WTC11 (cell line): ENCODE measurements at places on chromosomes 2 and 18. TPM values are rescaled to one million over a fixed set of nuclear protein-coding genes. Genes with fewer than 3 reads are reported as not detected.

- no peak for DNase-seq
Observed at GRCh38 chr2:55489467-55490062, 30.0 kb upstream of the CFAP36 start.

The TSN gene
- total RNA-seq = 68.5 to 87.3 TPM (median 77.1 TPM) in 3 replicates

- DNase-seq = no peak
Observed at GRCh38 chr18:49648811-49649210, 87.0 kb downstream of the LIPG start.

The COL4A4 gene
- 1.9 to 3.1 TPM (median 1.9 TPM) in 3 replicates for total RNA-seq

The UNC80 gene
- total RNA-seq = 0.30 to 0.48 TPM (median 0.34 TPM) in 3 replicates

DNA sequence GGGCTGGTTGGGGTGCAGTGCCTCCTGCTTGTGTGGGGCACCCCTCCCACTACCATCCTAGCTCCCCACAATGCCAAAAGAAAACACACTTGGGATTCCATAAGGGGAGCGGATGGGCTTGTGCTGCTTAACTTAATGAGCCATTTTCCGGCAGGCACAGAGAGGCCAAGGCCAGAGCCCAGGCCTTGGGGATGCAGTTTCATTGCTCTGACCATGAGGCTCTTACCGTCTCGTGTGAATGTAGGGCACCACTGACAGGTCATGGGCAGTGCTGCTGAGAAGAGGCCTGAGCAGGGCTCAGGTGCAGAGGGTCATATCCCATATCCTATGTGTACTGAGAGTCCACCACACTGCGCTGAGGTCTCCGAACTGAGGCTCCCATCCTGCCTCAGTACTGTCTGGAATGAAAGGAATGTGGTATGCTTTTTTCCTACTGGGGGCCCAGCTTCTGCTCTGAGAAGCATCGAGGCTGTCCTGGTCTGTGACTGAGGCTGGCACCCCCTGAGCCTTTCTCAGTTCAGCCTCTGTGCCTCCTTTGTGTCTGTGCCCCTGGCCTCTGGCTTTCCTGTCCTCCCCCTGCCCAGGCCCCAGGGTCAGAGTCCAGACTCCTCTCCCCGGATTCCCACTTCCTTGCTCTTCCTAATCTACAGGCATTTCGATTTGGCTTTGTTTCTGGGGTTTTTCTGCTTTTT is 45.2 kb upstream of the MAPRE3 start:
- no peak for DNase-seq

DNA sequence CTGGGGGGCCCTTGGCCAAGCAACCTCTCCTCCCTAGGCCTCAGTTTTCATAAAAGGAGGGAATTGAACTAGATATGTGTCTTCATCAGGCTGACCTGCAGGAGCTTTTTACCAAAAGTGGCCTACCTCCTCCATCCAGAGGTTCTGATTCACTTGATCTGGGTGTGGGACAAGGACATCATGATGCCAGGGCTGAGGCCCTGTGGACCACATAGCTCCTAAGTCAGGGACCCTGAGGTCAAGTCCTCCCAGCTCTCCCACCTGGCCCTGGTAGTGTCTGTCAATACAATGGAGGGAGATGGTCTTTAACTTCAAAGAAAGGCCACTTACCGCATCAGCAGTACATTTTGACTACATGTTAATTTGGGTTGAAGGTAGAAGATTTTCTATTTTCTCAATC is 10.4 kb downstream of the IL1RN start:
- DNase-seq = no peak

DNA sequence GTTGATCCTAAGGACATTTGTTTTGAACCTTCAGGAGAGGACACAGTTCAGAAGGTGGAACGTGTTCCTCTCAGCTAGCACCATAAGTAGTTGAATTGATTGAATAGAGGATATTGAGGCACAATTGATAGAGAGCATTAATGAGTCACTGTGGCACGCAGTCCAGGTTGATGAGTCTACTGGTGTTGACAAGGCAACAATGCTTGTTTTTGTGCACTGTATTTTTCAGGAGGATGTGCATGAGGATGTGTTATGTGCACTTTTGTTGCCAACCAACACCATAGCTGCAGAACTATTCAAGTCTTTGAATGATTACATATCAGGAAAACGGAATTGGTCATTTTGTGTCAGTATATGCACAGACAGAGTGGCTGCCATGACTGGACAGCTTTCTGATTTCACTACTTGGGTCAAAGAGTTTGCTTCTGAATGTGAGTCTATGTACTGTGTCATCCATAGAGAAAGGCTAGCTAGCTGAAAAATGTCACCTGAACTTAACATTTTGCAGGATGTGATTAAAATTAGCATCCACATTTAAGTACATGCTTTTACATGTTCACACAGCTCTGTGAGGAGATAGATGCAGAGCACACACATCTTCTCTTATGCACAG is 140.1 kb upstream of the B3GNT2 start:
- DNase-seq = no peak

DNA sequence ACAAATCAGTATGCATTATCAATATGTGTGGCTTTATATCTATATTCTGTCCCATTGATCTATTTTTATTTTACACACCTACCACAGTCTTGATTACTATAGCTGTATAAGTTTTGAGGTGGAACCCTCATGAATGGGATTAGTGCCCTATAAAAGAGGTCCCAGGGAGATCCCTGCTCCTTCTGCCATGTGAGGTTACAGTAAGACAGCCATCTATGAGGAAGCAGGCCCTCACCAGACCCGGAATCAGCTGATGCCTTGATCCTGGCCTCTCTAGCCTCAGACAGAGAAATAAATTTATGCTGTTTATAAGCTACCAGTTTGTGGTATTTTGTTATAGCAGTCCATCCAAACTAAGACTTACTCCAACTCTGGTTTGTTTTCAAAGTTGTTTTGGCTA is 54.9 kb downstream of the HNRNPLL start:
- DNase-seq = no peak

- DNase-seq = no peak
Observed at GRCh38 chr2:134011936-134012586, 241.8 kb upstream of the MGAT5 start.

The GDF7 gene
- total RNA-seq = 0.18 to 0.55 TPM (median 0.23 TPM) in 3 replicates

- DNase-seq = no peak
Observed at GRCh38 chr2:158931572-158931971, 36.9 kb upstream of the TANC1 start.

The EPHA4 gene
- 6.7 to 11.0 TPM (median 6.8 TPM) in 3 replicates for total RNA-seq

DNA sequence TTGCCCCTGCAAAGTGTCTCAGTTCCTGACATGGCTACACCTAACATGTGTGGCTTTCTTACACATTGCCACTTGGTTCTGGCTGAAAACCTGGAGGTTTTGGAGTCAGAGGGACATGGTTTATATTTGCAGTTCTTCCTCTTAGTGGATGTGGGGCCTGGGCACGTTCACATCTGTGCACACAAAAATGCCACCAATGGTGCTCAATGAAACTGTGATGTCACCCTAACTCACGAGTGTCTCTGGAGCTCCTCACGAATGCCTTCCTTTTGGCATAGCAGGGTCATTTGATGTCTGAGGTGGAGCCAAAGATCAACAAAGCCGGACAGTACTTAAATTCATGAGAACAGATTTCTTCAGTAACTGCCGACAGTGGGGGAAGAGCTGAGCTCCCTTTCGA is 231.7 kb upstream of the HS6ST1 start:
- DNase-seq = no peak

DNA sequence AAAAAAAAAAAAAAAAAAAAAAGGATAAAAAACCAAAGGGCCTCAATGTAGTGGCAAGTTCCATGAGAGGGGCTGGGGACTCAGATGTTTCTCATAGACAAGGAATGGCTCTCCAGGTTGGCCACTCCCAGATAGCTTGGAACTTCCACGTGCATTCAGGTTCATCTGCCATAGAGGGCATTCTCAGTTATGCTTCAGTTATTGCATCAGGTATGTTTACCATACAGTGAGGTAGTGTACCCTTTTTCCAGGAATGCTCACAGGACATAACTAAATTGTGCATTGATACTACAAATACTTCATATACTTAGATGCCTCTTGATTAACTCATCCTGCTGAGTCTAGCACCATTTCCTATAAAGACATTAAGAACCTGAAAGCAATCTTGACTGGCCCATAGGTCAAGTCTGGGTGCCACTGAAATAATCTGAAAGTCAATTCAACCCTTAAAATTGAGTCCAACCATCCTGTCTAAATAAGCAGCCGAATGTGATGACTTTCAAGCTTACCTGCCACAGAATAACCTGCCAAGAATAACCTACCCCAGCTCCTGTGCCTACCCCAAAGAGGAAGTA is 14.6 kb upstream of the KLHL23 start:
- no peak for DNase-seq

DNA sequence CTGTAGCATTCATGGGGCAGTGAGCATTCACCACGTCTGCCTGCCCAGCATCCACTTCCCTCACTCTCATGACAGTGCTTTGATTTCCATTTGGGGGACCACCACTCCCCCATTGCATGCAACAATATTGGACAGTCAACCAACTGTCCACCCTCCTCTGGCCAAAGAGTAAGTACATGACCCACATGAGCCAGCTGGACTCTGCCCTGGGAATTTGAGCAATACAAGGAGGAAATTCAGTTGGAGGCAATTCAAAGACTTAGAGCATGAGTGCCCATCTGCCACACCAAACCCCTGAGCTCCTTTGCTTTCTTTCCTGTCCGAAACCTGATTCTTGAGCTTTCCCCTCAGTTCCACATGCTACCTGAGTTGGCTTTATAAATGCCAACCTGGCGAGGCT is 41.7 kb upstream of the PNO1 start:
- no peak for DNase-seq

The VWA3B gene
- total RNA-seq = not detected in 3 replicates

GRCh38 chr2:158967114-158967730 is 1.2 kb upstream of the TANC1 start:
- DNase-seq = no peak

The DCC gene
- 0.18 to 0.72 TPM (median 0.66 TPM) in 3 replicates for total RNA-seq

- no peak for DNase-seq
Observed at GRCh38 chr2:38099099-38100028, 23.4 kb upstream of the CYP1B1 start.

GRCh38 chr2:54685263-54685775 is 38.1 kb upstream of the EML6 start:
- DNase-seq = no peak

- no peak for DNase-seq
Observed at GRCh38 chr2:165662720-165663119, 131.3 kb downstream of the GALNT3 start.

The LRRFIP1 gene
- total RNA-seq = 70.6 to 88.4 TPM (median 71.2 TPM) in 3 replicates

DNA sequence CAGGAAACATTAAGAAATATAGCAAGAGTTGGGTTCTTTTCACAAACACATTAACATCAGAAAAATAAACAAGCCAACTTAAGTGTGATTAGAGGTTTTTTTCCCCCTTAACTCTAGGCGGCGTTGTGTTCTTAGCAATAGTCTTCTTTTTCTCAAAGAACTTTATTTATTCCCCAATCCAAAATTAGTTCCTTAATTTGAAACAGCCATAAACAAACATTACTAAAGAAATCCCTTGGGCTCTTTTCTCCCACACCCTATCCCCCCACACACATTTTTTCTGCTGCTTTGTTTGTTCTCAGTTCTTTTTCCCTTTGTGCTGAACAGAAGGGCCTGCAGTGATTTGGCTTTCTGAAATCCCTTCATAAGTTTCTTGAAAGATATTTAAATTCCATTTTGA is 13.2 kb upstream of the MYO1B start:
- DNase-seq = no peak

The ASB18 gene
- not detected in 3 replicates for total RNA-seq

The TRAF3IP1 gene
- 14.7 to 18.7 TPM (median 16.8 TPM) in 3 replicates for total RNA-seq

DNA sequence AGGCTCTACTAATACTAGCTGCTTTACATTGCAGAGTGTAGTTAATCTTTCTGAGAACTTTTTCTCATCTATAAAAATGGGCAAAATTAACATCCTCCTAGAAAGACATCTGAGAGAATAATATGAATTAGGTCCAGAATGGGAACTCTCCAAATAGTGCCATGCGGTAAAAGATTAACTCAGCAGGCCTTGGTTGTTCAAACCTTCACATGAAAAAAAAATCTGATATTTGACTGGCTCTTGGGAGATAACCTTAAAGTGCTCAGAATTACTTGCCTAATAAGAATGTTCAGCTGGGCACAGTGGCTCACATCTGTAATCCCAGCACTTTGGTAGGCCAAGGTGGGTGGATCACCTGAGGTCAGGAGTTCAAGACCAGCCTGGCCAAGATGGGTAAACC is 5.5 kb upstream of the CXXC1 start:
- no peak for DNase-seq

DNA sequence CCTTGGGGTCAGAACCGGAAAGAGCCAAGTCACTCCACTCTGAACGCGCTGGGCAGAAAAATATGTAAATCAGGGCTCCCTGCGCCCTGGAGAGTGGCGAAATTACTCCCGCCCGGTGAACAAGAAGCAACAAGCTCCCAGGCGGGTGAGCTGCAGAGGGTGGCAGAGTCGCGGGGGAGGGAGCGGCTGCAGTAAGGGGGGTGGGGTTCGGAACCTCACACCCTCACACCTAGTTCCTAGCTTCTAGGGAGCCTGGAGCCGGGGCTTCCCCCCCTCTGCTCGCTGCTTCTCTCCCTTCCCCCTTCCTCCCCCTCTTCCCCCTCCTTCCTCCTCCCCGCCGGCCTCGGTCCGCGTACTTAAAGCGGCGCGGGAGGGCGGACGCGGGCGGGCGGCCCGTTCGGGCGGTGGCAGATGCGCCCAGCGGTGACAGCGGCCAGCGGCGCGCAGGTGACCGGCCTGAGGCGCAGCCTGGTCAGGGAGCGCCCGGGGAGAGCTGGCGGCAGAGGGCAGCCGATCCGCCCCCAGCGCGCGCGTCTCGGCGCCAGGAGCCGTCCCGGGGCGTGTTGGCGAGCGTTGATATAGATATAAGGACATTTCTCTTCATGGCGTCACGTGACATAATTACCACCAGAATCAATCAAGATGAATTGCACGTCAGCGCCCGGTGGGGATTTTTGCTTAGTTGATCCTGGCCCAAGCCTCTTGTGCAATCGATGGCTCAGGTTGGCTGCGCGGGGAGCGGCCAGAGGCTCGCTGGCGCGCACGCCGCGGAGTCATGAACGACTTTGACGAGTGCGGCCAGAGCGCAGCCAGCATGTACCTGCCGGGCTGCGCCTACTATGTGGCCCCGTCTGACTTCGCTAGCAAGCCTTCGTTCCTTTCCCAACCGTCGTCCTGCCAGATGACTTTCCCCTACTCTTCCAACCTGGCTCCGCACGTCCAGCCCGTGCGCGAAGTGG is at the start of gene HOXD11:
TSS of gene HOXD11 (plus strand) at position 700 of the 959 bp plus-strand sequence. CDS start at position 776, 76 bp downstream.
- DNase-seq = peak; percentile 67

DNA sequence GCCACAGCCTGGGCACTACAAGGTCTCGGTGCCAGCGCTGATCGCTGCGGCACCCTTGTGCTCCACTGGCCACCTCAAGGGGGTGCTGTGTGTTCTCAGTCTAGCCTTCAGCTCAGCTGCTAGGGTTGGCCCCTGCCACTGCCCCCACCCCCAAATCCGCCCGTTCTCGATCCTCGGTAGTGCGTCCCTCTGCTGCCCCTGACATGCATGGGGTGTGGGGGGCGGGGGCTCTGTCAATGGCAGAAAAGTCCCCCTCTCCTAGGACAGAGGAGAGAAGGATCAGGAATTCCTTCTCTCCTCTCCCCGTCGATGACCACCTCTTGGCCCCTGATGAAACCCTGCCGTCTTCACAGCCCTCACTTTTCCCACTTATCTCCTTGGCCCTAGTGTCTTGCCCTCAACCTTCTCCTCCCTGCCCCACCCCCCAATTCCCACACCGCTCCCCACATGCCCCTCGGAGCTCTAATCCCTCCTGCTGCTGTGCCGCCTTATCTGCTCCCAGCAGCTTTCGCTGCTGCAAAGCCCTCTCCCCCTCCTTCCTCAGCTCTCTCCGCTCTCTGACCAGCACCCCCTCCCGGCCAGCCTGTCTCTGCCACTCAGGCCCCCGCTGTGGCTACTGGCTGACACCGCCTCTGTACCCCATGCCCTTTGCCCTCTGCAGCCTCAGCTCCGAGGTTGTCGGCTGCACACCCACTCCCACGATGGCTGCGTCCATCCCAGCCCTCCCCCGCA is 4.3 kb upstream of the ASIC4 start:
- peak; percentile 82 for DNase-seq

The TMEM178A gene
- 13.6 to 14.5 TPM (median 14.1 TPM) in 3 replicates for total RNA-seq
